ENCODE measurements at places on chromosomes 11 and 22.

DNA sequence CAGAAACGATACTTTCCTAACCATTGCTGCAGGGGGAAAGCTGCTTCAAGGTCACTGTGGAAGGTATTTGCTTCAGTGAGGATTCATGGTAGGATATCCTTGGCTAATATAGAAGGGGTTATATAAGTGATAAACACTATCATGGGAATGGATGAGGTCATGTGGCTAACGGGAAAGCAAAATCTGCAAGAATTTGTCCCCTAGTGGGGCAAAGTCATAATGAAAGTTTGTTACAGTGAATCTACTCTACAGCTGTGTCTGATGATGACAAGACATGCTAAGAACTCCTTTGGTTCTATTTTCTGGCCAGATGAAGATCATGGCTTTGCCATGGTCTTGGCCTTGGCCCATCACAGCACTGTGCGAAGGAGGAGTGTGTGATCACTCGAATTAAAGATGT lies 13.8 kb downstream of the MMP20 start:
- no peak for DNase-seq

DNA sequence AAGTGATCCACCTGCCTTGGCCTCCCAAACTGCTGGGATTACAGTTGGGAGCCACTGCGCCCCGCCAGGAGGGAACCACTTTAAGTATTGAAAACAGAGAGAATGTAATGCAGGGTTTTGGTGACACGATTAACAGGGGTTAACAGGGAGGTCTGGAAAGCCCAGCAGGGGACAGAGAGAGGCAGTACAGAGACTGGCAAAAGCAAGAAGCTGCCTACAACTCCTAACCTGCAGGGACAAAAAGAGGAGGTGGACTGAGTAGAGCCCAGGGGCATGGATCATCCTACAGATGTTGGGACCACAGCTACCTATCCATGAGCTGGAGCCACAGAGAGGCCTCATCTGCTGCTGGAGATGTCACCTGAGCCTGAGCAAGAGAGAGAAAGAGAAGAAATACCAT lies 1.7 kb upstream of the SPINDOC start:
- no peak for DNase-seq

DNA sequence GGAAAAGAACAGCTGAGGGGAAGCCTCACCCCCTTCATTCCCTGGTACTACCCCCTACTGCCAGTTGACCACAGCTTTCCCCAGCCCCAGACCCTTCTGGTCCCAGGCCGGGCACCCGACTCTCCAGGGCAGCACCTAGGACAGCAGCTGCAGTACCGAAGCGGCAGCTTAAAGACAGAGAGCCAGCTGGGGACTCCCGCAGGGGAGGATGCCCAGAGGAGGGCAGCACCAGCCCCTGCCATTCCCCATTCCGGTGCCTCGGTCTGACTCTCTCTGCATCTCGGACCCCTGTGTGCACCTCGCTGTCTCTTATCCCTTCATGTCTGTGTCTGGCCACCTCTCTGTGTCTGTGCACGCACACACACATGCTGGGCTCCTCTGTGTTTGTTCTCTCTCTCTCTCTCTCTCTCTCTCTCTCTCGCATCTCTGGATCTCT lies 9.4 kb downstream of the IGSF9B start:
- DNase-seq = no peak

GRCh38 chr11:118536726-118537125 lies 5.7 kb downstream of the TMEM25 start:
- no peak for DNase-seq

DNA sequence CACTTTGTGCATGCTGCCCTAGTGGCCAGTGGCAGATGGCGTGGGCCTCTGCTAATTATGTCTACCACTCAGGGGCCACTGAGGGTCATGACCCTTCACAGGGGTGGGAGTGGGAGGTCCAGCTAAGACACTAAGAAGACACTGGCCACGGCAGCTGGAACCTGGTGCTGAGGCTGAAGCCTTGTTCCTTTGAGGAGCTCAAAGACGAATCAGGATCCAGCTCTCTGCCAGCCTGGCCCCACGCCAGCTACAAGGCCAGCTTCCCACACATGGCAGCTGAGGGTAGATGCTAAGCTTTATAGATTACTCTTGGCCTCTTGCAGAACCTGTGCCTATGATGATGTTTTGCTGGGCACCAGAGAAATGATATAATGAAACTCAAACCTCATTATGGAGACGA lies 226.3 kb downstream of the DSCAML1 start:
- no peak for DNase-seq

DNA sequence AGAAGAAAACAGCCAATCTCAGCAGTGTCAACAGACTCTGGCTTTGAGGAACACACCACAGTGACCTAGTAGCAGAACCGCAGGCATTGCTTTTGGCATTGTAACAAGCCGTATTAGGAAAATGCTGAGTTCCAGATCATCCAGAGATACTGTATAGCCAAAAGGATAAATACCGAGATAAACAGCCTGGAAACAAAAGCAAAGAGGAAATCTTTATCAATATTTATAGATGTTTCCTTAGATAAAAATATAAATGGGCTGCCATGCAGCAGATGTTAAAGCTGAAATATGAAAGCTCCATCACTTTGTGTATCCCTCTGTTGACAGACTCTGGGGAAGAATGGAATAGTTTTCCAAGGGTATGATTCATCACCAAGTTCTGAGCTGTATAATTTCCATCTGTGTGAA lies 98.9 kb upstream of the TP53AIP1 start:
- DNase-seq = no peak

DNA sequence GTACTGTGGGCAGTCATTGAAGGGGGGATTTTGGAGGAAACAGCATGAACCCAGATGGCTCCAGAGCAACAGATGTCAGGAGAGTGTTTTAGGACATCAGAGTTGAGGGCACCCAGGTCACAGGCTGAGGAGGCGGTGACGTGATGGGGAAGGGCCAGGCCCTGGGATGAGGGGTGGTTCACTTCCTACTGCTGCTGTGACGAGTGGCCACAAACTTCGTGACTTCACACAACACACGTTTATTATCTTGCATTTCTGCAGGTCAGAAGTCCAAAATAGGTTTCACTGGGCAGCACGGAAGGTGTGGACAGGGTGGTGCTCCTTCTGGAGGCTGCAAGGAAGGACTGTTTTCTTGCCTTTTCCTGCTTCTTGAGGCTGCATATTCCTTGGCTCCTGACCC lies 77.7 kb upstream of the RAB1B start:
- DNase-seq = no peak

- DNase-seq = no peak
Observed at GRCh38 chr22:46376908-46377524, 41.5 kb downstream of the TRMU start.

Data from LoVo (cell line).